Activated CD8-positive, alpha-beta memory T cell treated with anti-CD3 and anti-CD28 coated beads for 24 hours (primary cell): ENCODE measurements at places on chromosomes 16 and 17.

- DNase-seq = peak; percentile 68
Measured at GRCh38 chr17:79843474-79843815, 4.2 kb upstream of the CBX4 start.

DNA sequence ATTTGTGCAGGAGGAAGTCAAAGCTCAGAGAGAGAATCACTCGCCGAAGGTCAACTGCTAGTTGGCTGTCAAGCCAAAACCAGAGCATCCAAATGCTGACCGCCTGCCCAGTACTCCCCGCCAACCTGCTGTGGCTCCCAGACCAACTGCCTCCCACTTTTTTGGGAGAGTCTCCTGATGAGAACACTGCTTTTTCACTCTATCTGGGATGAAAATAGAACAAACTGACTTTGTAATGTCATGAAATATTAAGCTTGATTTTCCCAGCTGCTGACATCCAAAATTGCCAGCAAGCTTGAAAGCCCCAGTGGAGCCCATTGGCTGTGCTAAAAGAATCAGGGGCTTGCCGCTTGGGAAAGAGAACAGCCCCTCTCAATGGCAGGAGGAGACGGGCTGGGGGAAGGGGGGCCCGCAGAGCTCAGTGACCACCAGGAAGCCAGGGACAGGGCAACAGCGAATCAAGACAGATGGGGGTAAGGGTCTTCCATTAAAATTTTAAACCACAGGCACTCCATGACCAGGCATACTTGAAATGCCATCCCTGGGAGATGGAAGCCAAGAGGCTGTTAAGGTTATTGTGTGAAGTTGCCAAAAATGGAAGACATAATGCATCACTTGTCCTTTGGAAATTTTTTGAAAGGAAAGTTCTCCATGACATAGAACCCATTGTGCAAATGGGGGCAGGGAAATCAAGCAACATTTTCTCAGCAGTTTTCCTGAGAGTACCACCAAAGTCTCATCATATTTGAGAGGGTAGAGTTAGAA is 125.7 kb upstream of the CDH5 start:
- no peak for DNase-seq

GRCh38 chr17:3884188-3884587 is 8.7 kb downstream of the CAMKK1 start:
- DNase-seq = no peak

- no peak for DNase-seq
Measured at GRCh38 chr16:10694306-10694705, 424 bp downstream of the TEKT5 start.

- no peak for DNase-seq
Measured at GRCh38 chr17:10739386-10739785, 9.6 kb upstream of the TMEM220 start.

DNA sequence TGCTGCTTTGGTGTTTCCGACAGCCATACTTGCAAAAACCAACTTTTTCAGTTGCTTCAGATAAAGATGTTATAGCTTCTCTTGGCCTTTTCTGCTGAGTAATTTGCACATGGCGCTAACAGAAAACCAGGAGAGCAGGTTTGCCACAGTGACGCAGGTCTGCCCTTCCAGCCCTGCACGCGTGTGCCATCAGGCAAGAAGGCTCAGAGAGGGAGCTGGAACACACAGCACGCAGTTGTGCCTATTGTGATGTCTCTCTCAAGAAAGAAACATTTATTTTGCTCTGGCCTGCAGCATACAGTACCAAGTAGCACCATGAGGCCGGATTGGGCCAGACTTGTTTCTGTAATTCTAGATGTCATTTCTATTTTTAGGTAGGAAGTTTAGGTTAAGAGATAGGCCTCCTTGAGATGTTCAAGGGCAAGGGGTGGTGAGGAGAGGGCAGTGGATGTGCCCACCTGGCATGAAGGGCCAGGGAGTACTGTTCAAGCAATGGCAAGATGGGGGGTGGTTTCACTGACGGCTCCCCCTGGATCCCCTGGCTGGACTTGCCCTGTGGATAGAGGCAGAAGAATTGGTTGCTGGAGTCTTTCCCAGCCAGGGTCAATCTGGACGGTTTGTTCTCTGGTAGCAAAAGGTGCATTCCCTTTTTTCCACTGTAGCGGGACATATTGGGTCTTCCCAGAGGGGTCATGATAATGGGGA is 1.9 kb downstream of the CBX2 start:
- DNase-seq = no peak

DNA sequence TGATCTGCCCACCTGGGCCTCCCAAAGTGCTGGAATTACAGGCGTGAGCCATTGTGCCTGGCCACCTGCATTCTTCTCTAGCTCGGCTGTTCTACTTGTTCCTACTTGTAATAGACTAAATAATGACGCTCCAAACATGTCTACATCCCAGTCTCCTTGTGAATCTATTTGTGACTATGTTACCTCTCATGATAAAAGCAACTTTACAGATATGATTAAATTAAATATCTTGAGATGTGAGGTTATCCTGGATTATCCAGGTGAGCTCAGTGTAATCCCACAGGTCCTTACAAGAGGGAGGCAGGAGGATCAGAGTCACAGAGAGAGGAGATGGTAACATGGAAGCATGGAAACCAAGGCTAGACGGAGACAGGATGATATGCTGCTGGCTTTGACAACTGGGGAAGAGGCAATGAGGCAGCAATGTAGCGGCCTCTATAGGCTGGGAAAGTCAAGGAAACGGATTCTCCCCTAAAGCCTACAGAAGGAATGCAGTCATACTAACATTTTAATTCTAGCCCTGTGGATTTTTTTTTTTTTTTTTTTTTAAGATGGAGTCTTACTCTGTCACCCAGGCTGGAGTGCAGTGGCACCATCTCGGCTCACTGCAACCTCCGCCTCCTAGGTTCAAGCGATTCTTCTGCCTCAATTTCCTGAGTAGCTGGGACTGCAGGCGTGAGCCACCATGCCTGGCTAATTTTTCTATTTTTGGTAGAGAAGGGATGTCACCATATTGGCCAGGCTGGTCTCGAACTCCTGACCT is 5.0 kb upstream of the LASP1 start:
- no peak for DNase-seq

DNA sequence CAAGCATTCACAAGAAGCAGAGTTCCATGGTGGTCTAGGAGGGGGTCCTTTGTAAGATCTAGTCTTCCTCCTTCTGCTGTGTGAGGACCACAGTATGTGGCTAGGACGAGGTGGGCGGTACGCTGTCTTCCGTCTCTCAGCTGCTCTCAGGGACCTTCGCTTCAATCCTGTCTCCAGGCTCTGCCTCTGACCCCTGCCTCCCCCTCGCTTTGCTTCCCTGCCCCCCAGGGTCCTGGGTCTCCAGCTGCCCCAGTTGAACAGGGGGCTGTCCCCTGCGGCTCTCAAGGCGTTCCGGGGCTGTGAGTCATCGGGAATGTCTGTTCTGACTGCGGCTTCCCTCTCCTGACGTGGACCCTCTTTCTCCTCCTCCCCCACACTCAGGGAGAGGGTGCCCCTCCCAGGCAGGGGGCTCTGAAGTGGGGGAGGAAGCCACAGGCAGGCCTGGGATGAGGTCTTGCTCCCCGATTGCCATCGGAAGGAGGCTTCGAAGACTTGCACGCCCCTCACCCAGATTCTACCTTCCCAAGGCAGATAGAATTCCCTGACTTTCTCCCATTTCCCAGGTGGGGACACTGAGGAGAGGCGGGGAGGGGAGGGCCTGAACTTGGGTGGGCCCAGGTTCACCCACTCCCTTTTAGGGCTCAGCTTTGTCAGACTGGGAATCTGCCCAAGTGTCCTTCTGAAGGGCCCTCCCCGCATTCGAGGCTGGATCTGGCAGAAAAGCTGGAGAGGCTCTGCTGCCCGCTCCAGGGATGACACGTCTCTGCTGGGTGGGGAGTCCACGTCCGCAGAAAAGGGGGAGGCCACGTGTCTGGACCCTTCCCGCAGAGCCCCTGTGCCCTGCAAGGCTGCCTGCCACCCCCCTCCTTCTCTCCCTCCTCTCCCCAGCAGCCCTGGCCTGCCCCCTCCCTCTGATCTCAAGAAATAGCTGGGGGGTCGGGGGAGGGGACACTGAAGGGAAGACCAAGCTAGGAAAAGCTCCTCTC is 9.1 kb upstream of the COL1A1 start:
- peak; percentile 44 for DNase-seq

DNA sequence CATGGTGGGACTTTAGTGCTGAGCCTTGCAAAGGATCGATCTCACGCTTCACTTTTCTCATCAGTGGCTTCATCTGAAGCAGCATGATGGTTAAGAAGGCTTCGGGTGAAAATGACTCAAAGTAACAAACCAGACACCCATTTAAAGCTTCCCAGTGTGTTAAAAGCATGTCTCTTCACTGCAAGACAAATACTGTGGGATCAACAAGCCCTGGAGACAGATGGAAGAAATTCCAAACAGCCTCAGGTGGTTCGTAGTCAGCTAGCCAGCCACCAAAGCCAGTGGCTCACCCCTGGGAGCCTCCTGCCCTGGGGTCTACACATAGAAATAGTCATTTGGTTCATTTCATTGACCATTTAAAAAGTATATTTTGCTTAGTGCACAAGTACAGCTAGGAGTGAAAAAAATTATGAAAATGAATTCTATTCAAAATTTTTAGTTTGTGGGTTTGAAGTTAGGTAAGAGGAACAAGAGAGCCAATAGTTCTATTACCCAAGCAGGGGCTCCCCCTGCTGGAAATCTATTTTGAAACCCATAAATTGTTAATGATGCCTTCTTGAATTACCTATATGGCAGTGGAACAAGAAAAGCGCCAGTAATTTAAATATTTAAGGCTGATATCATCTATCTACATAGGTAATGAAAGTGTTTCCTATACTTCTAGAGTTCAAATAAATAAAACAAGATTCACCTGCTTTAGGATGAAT is 51.6 kb downstream of the PMP22 start:
- DNase-seq = no peak

DNA sequence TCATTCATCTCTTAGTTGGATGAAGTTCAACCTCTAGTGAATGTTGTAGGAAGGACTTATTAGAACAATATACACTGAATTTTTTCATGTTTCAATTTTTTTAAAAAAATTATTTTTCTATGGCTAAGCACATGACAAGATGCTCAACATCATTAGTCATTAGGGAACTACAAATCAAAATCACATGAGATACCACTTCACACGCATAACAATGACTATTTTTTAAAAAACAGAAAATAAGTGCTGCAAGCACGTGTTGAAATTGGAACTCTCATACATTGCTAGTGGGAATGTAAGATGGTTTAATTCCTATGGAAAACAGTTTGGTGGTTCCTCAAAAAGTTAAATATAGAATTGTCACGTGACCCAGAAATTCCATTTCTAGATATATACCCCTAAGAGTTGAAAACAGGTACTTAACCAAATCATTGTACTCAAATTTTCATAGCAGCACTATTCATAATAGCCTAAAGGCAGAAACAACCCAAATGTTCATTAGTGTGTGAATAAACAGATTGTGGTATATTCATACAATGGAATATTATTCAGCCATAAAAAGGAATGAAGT is 85.2 kb upstream of the AKTIP start:
- no peak for DNase-seq

DNA sequence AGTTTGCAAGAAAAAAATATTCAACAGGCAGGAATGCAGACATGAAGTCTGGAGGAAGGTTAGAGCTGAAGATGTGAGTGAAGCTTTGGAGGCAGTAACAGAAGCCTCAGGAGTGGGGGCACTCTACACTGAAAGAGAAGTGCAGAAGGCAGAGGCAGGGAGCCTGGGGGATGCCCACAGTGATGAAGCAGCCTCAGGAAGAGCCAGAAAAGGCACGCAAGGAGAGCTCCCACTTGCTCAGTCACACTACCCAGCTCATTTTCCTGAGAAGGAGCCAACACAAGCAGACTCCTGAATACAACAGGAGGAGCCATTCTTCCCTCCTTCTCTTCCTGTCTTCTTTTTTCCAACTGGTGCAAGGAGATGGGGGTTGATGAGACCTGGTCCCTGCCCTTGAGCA is 45.1 kb upstream of the DNAH9 start:
- no peak for DNase-seq

- peak; percentile 85 for DNase-seq
Measured at GRCh38 chr16:89289428-89290395, 72.2 kb downstream of the ZNF778 start.

GRCh38 chr17:19978209-19978802 is 678 bp upstream of the AKAP10 start:
- DNase-seq = no peak

DNA sequence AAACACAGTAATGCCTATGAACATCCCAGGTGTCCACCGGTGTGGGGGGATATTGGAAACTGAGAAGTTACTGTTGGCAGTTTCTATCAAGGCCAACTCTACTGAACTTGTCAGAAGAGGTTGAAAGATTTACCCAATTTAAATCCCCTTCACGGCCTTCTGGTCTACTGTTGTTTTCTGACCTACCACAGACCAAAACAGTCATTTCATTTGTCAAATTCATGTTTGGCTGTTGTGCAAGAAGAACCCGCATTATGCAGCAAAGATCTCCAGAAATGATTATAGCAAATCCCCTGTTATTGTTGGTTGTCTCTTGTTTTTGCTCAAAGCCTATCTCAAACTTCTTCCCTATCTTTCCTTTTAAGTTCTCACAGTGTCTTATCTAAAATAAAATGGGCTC is 73.1 kb upstream of the MAF start:
- no peak for DNase-seq

- no peak for DNase-seq
Measured at GRCh38 chr17:7011942-7012254, 526 bp upstream of the RNASEK start.

DNA sequence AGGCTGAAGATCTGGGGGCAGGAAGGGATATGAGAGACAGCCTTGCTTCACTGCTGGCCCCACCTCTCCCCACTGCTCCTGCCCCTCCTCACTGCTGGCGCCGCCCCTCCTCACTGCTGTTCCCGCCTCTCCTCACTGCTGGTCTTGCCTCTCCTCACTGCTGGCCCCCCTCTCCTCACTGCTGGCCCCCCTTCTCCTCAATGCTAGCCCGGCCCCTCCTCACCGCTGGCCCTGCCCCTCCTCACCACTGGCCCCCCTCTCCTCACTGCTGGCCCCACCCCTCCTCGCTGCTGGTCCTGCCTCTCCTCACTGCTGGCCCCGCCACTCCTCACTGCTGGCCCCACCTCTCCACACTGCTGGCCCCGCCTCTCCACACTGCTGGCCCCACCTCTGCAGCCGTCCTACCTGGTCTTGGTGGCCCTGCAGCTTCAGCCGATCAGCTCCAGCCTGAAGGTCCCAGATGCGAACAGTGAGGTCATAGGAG is 9.5 kb upstream of the PAM16 start:
- no peak for DNase-seq

DNA sequence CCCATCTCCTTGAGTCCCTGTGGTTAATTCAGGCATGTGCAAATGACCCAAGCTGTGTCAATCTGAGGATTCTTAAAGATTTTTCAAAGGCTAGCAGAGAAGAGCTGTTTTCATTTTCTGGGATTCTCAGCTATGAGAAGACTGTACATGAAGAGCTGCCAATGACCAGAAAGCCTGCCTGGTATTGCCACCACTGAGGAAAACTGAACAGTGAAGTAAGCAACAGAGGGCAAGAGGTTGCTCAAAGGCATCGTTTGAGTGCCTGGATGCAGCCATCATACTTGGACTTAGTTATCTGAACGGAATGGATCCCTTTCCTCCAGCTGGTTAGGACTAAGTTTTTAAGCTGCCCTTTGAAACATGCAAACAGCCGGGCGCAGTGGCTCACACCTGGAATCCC is 38.4 kb downstream of the FAM20A start:
- no peak for DNase-seq

GRCh38 chr16:29775742-29776408 is 2.2 kb upstream of the ZG16 start:
- no peak for DNase-seq

- DNase-seq = no peak
Measured at GRCh38 chr17:48611213-48611612, 396 bp upstream of the HOXB7 start.

- peak; percentile 90 for DNase-seq
Measured at GRCh38 chr17:7843257-7843535, 9.2 kb downstream of the KDM6B start.
